Ascending aorta (tissue), 2 donors: ENCODE measurements at places on chromosomes 2 and 18.

GRCh38 chr2:233476063-233476410, 90.5 kb downstream of the USP40 start:
- H3K27me3 ChIP-seq = no peaks in the 10 kb centered on the region
- peaks cover 16% of the 10 kb centered on the region for H3K4me1 ChIP-seq
- no peak overlapping the region for H3K27ac ChIP-seq
- H3K36me3 ChIP-seq = peaks cover 61% of the 10 kb centered on the region

- no peak overlapping the region for H3K27ac ChIP-seq
- DNase-seq = no peak
- H3K27me3 ChIP-seq = no peaks in the 10 kb centered on the region
Observed at GRCh38 chr18:37734406-37734805, 168.8 kb upstream of the CELF4 start.

GRCh38 chr18:47150029-47150823, at the start of gene HDHD2:
TSS of gene HDHD2 (minus strand) at chr18:47150500. CDS start at chr18:47136439, 14,061 bp downstream.
- peak within 1 kb of the TSS; percentile 98 for H3K4me3 ChIP-seq
- H3K27me3 ChIP-seq = no peaks in the 10 kb centered on the region
- DNase-seq = peak; percentile 88
- H3K36me3 ChIP-seq = peaks cover 5% of the 10 kb centered on the region
- peaks cover 6% of the 10 kb centered on the region for H3K4me1 ChIP-seq

DNA sequence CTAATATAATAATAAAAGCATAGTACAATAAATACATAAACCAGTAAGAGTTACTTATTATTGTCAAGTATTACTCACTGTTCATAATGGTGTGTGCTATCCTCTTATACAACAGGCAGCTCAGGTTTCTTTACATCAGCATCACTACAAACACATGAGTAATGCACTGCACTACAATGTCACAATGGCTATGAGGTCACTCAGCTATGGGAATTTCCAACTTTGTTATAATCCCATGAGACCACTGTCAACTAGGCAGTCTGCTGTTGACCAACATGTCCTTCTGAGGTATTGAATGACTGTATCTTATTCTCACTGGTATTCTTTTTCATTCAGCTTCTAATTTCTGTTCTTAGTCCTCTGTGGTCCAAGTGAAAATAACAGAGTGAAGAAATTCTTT, 250.4 kb upstream of the DSEL start:
- H3K27ac ChIP-seq = no peak overlapping the region
- H3K4me1 ChIP-seq = no peaks in the 10 kb centered on the region
- H3K4me3 ChIP-seq = no peak overlapping the region

GRCh38 chr18:48800876-48801727, 149.7 kb downstream of the SMAD7 start:
- H3K27me3 ChIP-seq = no peaks in the 10 kb centered on the region
- H3K4me3 ChIP-seq = no peak overlapping the region
- no peaks in the 10 kb centered on the region for H3K36me3 ChIP-seq
- H3K27ac ChIP-seq = peak overlapping the region; percentile 86
- peak; percentile 67 for DNase-seq

DNA sequence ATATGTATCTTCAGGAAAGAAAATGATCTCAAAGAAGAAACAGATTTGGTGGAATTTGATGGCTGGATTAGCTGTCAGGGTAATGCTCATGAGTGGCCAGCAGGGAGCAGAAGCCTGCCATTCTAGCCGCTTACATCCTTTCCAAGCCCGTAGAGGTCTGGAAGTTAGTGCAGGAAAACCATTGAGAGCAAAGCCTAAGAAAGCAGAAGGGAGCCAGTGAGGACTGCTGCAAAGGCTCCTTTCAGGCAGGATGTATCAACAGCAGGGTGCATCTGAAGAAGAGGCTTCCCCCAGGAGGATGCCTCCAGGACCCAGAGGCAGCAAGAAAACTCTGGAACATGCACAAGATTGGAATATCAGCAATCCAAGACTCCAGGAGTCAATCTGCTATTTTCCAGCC, 22.9 kb upstream of the LBH start:
- H3K4me1 ChIP-seq = no peaks in the 10 kb centered on the region
- no peaks in the 10 kb centered on the region for H3K36me3 ChIP-seq
- H3K27ac ChIP-seq = no peak overlapping the region
- H3K4me3 ChIP-seq = no peak overlapping the region
- DNase-seq = no peak
- H3K27me3 ChIP-seq = no peaks in the 10 kb centered on the region

DNA sequence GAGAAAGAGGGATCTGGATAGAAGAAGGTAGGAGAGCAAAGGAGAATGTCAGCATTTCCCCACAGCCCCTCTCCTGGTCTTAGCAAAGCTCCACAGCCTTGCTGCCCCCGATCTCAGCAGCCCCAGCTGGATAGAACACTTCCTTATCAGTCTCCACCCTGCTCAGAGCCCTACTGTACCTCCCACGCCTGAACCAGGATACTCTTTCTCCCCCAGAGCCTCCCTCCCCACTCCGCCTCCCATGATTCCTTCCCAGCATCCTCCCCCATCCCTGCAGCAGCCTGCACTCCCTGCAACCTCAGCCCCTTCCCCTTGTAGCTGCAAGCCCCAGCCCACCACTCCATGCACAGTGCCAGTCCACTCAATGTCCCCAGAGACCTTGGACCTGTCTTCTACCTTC, 25.8 kb downstream of the PLB1 start:
- no peaks in the 10 kb centered on the region for H3K36me3 ChIP-seq
- H3K27me3 ChIP-seq = no peaks in the 10 kb centered on the region
- no peak overlapping the region for H3K27ac ChIP-seq
- no peaks in the 10 kb centered on the region for H3K4me1 ChIP-seq

DNA sequence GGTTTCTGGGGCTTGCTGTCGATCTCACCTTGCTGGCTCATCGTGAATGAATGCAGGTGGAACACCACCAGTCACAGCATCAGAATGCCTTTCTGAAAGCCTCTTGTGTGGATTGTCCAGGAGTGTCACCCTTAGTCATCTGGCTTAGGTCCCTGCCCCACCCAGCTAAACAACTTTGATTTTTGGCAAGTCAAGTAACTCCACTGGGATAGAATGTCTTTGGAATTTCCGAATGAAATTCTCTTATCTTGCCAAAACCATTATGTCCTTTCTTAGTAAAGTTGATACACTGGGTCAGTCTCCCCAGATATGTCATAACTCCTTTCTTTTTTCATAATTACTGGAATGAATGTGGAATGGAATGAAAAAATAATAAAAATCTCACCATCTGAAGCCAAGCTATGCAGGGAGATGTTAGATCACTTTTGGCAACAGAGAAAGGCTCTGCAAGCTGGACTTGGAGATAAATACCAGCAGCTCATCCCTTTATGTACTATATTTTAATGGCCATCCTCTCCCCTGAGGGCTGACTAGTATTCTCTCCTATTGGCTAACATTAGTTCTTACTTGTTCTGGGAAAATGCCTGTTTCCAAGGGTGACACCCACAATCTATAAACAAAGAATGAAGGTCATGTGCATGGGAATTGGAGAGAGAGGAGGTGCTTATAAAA, 35.4 kb downstream of the INSIG2 start:
- H3K4me3 ChIP-seq = no peak overlapping the region
- DNase-seq = peak; percentile 68
- peak overlapping the region; percentile 64 for H3K27ac ChIP-seq
- peaks cover 7% of the 10 kb centered on the region for H3K4me1 ChIP-seq
- H3K36me3 ChIP-seq = no peaks in the 10 kb centered on the region
- H3K27me3 ChIP-seq = no peaks in the 10 kb centered on the region

- no peak overlapping the region for H3K4me3 ChIP-seq
- H3K27ac ChIP-seq = no peak overlapping the region
- H3K4me1 ChIP-seq = no peaks in the 10 kb centered on the region
- no peaks in the 10 kb centered on the region for H3K36me3 ChIP-seq
- H3K27me3 ChIP-seq = no peaks in the 10 kb centered on the region
Observed at GRCh38 chr18:32674491-32674890, 98.3 kb downstream of the KLHL14 start.

DNA sequence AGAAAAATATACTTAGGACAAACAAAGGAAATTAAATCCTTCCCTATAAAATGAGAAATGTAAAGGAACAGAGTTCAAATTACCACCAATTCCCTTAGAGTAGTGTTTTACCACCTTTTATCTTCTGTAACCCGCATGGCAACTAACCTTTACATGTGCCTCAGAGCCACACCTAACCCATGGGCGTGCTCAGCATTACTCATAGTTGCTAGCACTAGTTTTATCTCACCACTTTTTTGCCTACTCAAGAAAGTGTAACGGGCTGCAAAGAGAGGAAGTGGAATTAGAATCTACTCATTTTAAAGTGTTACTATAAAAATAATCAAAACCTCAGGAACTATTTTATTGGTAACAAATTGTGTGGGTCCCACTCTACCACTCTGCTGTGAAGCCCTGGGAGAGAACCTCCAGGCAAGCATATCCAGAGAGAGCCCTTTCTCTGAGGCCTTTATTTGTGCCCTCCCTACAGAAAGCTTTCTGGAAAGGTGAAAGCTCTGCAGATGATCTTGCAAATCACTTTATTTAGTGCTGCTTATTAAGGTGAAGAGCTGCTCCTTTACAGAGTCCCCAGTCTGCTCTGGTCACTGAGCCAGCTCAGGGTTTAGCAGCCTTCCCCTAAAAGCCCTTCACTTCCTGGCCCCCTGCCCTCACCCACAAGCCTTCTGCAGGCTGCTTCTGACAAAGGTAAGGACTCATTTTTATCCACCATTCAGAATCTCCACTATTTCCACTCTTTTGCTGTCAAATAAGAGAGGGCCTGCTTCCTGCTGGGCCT, 98.8 kb downstream of the TRABD2A start:
- H3K36me3 ChIP-seq = no peaks in the 10 kb centered on the region
- H3K27me3 ChIP-seq = no peaks in the 10 kb centered on the region
- H3K4me3 ChIP-seq = no peak overlapping the region
- no peak overlapping the region for H3K27ac ChIP-seq
- H3K4me1 ChIP-seq = no peaks in the 10 kb centered on the region

DNA sequence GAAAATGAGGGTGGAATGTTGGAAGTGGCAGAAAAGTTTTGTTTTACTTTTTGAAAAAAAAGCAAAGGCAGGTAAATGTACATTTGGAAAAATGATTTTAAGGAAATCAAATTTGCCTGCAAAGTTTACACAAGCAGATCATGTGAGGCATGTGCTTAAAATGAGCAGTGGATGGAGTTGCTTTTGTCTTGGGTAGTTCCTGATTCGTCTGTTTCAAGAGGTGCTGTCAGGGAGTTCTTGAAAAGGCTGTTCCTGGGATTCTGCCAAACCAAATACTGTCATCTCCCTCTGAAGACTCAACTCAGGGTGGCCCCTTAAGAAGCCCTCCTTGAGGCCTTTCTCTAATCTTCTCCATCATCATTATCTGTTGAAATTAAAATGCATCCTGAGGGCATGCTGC, 59.0 kb downstream of the TACR1 start:
- no peak overlapping the region for H3K27ac ChIP-seq
- no peaks in the 10 kb centered on the region for H3K36me3 ChIP-seq
- DNase-seq = no peak

- no peaks in the 10 kb centered on the region for H3K36me3 ChIP-seq
- H3K4me3 ChIP-seq = no peak overlapping the region
- H3K27ac ChIP-seq = no peak overlapping the region
- H3K27me3 ChIP-seq = no peaks in the 10 kb centered on the region
- no peaks in the 10 kb centered on the region for H3K4me1 ChIP-seq
Observed at GRCh38 chr18:21099442-21099841, 12.2 kb downstream of the ROCK1 start.

GRCh38 chr2:35960596-35960995, 395.0 kb upstream of the CRIM1 start:
- H3K27ac ChIP-seq = no peak overlapping the region
- H3K27me3 ChIP-seq = no peaks in the 10 kb centered on the region
- H3K4me3 ChIP-seq = no peak overlapping the region
- DNase-seq = no peak
- H3K4me1 ChIP-seq = no peaks in the 10 kb centered on the region

GRCh38 chr2:60554646-60555065, 1.2 kb upstream of the BCL11A start:
- H3K27ac ChIP-seq = no peak overlapping the region
- peak overlapping the region; percentile 68 for H3K4me3 ChIP-seq
- H3K27me3 ChIP-seq = peaks cover 29% of the 10 kb centered on the region

- no peak overlapping the region for H3K4me3 ChIP-seq
- H3K27ac ChIP-seq = no peak overlapping the region
- DNase-seq = no peak
- no peaks in the 10 kb centered on the region for H3K27me3 ChIP-seq
- H3K36me3 ChIP-seq = no peaks in the 10 kb centered on the region
- H3K4me1 ChIP-seq = no peaks in the 10 kb centered on the region
Observed at GRCh38 chr2:158179660-158180059, 78.0 kb downstream of the UPP2 start.
